Stimulated activated CD4-positive, alpha-beta T cell treated with anti-CD3 and anti-CD28 coated beads, Interleukin-12 subunit alpha, Interleukin-12 subunit beta, amount 100 ng/mL, for 24 hours (primary cell): ENCODE measurements at places on chromosomes 2 and 18.

DNA sequence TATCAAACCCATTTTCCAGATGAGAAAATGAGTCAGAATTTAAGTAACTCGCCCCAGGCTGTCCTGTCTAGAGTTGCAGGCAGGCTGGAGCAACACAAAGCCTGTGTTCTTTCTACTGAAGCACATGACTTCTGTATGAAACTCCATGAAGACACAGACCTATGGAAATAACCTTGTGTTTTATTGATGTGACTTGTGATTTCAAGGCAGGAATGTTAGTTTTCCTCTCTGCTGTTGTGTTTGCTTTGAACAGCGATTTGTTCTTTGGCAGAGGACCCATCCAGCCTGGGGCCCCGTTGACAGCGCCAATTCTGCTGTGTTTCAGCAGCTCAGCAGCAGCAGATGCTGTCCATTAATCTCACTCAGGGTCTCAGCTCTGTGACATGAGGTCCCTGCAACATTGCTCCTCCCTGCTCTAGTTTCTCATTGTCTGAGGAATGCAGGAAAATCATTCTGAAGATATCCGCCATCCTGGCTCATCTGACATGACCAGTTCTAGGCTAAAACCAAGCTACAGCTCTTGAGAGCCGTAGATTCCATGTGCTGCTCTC is 344.3 kb upstream of the RAB12 start:
- no peak for DNase-seq

DNA sequence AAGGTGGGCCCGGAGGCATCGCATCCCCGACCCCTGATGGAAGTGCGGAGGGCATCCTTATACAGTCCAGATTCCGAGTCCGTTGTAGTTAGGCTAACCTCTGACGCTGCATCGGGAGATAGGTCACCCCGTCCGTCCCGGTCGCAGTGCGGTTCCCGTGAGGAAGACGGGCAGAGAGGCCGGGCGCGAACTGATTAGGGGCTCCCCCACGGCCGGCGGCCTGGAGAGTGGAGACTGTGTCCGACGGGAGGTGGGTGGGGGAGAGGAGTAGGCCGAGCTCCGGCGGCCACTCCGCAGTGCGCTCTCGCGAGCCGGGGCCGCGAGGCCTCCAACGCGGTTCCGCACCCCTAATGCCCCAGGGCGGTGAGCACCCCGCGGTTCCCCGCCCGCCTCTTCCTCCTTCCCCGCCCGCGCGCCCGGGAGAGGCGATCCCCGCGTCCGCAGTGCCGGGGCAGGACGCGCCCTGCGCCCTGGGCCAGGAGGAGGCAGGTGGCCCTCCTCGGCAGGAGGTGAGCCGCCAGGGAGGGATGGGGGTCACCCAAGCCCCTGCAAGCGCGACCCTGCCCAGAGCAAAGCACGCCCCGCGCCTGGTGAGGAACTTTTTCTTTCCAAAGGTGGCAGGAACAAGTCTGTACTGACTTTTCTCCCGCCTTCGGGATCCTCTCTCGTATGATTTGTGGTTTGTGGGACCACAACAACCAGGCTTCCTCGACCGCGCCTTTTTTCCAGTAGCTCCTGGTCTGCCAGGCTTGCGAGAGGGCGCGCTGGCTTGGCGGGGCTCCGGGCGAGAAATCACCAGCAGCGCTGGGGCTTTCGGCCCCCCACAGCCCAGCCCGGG is 1.4 kb upstream of the SP5 start:
- no peak for DNase-seq

GRCh38 chr2:6196449-6196848 is 504.3 kb downstream of the SOX11 start:
- DNase-seq = no peak

DNA sequence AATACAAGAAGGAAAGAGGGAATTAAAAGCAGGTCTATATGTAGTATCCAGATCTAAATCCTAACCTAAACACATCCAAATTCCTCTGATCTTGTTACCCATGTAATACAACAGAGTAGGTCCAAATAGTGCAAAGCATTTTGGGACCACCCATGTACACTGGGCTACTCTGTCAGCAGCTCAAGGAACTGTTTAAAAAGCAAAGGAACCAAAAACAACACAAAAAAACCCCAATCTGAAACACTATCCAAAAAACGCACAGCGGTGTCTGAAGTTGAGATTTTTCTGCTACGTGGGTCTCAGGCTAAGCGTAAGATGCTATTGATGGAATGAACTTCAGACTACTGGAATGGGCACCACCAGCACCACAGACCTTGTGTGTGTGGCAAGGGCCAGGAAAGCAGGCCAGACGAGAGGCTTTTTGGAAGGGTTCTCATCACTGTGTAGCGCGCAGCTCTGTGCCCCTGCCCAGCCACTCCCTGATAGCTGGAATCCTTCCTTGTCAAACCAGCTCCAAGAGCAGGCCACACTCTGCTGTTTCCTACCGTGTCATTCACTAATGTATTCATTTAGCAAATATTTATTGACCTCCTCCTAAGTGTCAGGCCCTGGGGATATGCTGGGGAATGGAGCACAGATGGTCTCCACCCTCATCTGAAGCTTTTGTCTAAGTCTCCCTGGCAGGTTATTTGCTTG is 101.4 kb downstream of the COLEC12 start:
- no peak for DNase-seq

DNA sequence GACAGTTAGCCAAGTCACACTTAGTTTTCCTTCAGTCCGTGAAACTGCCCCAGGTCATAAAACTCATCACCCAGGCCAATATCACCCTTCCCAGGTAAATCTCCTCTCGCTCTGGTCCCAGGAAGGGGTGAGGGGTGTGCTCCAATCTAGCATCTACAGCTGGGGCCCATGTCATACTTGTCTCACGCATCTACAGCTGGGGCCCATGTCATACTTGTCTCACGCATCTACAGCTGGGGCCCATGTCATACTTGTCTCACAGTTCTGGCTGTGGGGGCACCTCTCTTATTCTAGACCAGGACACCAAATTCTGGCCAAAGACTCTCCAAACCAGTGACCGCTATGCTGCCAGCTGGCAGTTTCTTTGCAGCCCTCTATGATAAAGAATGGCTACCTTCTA is 123.3 kb upstream of the DLGAP1 start:
- no peak for DNase-seq

DNA sequence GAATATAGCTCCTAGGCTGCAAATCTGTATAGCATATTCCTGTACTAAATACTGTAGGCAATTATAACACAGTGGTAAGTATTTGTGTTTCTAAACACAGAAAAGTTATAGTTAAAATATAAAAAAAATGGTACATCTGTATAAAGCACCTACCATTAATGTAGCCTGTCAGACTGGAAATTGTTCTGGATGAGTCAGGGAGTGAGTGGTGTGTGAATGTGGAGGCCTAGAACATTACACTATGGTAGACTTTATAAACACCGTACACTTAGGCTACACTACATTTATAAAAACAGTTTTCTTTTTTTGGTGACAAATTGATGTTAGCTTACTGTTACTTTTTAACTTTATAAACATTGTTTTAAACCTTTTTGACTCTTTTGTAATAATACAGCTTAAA is 226.3 kb downstream of the CCDC85A start:
- DNase-seq = no peak

DNA sequence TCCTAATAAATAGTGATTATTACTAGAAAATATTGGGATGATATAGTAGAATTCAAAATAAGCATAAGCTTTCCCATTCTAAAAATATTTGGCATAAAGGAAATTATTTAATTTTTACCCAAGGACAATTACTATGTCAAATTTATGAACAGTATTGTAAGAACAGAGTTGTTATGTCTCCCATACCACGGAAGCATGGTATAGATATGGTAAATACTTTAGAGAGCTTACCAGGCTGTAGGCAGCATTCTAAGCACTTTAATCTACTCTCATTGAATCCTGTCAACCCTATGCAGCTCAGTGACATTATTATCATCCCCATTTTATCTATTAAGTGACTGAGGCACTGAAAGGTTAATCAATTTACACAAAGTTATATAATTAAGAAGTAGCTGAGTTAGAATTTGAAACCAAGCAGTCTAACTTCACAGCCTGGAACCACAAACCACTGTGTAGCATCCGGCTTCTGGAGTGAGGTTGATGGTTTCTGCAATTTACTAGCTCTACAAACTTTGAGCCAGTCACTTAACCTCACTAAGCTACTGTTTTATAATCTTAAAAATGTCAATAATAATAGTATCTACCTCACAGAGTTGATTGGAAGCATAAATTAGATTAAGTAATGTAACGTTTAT is 323.7 kb downstream of the ARHGAP15 start:
- DNase-seq = peak; percentile 10

- no peak for DNase-seq
These were observed 6.7 kb upstream of the ATG16L1 start for GRCh38 chr2:233244818-233245217.

DNA sequence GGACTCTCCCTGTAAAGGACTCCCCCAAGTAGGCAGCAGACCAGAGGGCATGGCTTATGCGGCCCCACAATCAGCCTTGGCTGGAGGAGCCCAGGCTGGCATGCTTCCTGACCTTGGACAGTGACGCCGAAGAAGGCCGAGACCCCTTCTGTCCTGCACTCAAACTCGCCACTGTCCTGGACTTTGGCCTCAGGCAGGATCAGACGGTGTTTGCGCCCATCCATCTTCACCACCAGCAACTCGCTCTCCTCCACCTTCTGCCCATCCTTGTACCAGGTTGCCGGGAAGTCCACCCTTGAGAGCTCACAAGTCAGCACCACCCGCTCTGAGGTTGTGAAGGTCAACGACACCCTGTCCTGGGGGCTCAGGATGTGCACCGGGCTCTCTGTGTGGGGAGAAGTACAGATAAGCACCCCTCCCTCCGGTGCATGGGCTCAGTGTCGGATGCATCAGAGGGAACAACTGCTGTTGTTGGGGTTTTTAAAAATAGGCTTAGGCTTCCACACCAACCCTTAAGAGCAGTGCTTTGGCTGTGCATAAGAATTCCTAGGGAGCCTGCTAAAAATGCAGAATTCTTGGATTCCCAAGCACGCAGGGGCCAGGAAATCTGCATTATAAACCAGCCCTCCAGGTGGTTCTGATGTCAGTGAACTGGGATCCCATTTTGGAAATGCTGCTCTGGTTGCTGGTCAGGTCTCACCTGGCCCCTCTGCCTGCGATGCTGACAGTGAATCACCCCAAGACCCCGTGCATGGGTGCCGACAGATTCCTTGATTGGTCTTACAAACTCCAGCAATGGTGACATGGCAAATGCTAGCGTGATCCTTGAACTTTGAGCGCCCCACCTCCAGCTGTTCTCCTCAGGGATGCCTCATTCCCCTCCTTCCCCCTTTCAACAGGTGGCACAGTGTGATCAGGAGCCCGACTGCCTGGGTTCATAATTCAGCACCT is 5.9 kb downstream of the OBSL1 start:
- DNase-seq = no peak

- DNase-seq = no peak
These were observed 210.2 kb upstream of the FBXO11 start for GRCh38 chr2:48116497-48116896.

DNA sequence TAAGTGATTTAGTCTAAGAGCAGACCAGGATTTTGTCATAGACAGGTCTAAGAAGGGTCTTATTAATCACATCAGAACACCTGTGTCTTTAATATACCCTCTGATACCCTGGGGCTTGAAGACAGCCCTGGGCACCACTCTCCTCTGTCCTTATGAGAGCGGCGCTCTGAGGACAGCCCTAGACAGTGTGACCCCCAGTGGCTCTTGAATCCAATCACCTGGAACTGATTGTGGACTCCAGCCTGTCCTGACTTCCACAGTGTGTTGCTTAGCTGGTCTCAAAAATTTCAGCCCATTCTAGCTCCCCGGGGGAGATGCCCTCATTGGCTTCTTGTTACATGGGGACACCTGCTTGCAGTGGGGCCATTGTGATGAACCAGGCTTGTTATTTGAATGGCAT is 195.8 kb upstream of the SMAD2 start:
- no peak for DNase-seq

GRCh38 chr2:72028351-72028995 is 119.2 kb downstream of the CYP26B1 start:
- DNase-seq = no peak

GRCh38 chr2:42492691-42493467 is 903 bp downstream of the KCNG3 start:
- peak; percentile 22 for DNase-seq

GRCh38 chr2:129864719-129865118 is 114.7 kb upstream of the RAB6C start:
- DNase-seq = no peak

- no peak for DNase-seq
These were observed 656 bp downstream of the TBC1D8 start for GRCh38 chr2:101150306-101151145.

DNA sequence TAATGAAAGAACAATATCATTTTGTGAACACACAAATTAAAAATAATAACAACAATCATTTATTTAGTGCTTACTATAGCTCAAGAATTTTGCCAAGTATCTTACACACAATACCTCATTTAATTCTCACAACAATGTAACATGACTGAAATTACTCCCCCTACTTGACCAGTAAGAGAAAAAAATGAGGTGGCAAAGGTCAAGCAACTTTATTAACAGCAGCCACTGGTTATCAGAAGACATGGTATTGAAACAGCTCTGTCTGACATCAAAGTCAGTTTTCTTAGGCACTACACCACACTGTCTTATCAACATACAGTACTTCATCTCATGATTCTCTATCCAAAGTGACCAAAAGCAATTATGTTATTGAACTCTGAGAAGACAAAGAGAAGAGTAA is 389.4 kb downstream of the ZEB2 start:
- DNase-seq = no peak

GRCh38 chr18:63126134-63127069 is 193.2 kb downstream of the BCL2 start:
- no peak for DNase-seq

DNA sequence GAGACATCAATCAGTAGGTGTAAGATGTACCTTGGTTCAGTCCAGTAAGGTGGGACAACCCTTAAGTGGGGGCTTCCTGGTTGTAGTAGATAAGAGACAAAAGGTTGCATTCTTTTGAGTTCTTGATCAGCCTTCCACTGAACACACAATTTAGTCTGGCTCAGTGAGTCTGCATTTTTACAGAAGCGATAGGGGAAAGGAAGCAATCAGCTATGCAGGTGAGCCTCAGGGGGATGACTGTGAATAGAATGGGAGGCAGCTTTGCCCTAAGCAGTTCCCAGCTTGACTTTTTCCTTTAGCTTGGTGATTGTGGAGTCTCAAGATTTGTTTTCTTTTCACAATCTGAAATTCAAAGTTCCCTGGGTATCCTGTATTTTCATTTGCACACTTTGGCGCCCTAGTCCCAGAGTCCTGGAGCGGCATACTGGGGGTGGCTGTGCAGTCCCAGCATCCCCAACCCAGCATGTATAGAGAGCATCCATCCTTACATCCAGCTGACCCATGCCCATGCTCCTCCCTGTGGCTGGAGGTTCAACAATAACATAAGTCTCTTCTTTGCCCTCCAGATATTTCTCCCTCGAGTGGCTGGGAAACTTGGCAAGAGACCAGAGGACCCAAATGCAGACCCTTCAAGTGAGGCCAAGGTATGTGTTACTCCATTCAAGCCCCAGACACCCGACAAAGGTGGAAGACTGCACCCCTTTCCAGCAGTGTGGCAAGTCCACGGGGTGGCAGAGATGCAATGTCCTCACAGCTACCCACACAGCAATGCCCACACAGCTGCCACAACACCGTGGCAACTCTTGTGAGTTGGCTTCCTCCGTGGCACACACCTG is 20.1 kb upstream of the PRLH start:
- DNase-seq = no peak

GRCh38 chr2:44954447-44954888 is 13.0 kb downstream of the SIX3 start:
- DNase-seq = no peak

- DNase-seq = no peak
These were observed 83.5 kb upstream of the GPC1 start for GRCh38 chr2:240351826-240352426.

- DNase-seq = no peak
These were observed 85.9 kb downstream of the UBE2E3 start for GRCh38 chr2:181066333-181066732.
